ENCODE measurements at places on chromosomes 11 and 22. TPM values are rescaled to one million over a fixed set of nuclear protein-coding genes. Genes with fewer than 3 reads are reported as not detected.

DNA sequence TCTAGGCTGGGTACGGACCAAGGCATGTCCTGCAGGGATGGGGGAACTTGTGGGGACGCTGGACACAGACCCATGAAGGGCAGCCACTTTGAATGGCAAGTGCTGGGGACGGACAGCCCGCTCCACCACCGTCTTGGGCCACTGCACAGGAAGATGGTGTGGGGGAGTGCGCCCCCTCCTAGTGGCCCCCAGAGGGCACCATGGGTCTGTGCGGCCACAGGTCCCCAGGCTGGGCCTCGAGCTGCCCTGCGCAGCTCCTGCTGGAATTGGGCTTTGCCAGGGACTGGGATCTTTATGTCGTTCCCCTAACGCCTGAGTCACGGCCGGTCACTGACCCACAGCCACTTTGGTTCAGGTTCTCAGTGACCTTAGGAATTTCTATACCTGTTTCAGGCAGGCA, 44.4 kb downstream of the NAT10 start:
- peak; percentile 33 for DNase-seq

GRCh38 chr11:64787526-64788320, 9.4 kb upstream of the SF1 start:
- DNase-seq, result peak; percentile 43

- DNase-seq, result no peak
These were observed 56.6 kb downstream of the SYT13 start for GRCh38 chr11:45229401-45230020.

DNA sequence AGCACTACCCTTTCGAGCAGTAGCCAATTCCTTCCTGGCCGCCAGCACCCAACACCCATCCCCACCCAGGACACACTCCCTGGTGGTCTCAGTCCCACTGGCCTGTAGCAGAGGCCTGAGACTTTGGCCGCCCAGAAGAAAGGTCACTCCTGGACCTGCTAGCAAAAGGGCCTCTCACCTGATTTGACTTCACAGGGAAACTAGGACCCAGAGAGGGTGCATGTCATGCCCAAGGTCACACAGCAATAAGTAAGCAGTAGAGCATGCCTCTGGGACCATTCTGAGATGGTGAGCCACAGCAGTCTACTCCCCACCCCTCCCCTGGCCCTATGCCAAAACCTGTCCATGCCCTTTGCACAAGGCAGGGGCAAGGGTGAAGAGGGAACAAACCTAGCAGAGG, 7.3 kb downstream of the ARRB1 start:
- DNase-seq, result no peak

Gene CHRM1
- total RNA-seq, result not detected

Gene MIOX
- 1.4 TPM for total RNA-seq

Gene CD248
- not detected for total RNA-seq

Gene SYCE3
- total RNA-seq, result not detected

Gene PARVB
- total RNA-seq, result 35.3 TPM
